ENCODE measurements at places on chromosomes 4 and X.

- no peak for DNase-seq
Measured at GRCh38 chr4:138399081-138399480, 156.9 kb upstream of the SLC7A11 start.

GRCh38 chrX:22968494-22968893 lies 31.3 kb upstream of the DDX53 start:
- no peak for DNase-seq

- DNase-seq, result no peak
Measured at GRCh38 chrX:26851981-26852380, 611.2 kb downstream of the PPP4R3C start.

DNA sequence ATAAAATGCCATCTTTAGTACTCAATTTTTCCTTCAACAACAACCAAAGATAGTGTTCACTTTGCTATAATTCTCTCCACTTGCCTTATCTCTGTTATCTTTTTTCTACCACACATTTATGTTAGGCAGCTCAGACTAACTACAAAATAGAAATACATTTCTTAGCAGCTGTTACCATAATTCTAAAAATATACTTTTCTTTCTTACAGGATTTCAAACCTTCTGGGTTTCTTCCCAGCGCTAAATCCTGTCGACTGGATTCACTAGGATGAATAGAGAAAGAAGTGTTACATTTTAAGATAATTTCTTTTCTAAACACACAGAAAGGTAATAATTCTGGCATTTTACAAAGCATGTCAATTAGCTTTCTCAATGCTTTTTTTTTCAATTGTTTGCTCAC lies 105.5 kb upstream of the GK2 start:
- no peak for DNase-seq

- DNase-seq, result no peak
Measured at GRCh38 chr4:137414802-137415201, 117.5 kb downstream of the PCDH18 start.

DNA sequence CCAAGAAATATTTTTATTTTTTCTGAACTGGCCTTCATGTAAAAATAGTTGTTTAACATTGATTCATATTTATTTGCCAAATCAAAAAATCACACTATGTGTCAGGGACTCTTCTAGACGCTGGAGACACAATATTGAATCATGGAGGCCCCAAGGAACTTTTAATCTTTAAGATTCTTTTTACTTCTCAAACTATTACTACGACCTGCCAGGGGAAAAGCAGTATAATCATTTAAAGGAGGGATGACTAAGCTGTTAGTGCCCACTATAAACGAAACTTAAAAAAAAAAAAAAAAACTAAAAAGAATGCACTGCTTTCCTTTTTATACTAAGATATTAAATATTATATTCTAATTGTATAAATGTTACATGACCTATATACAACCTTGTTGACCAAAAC lies 84.7 kb downstream of the PPA2 start:
- DNase-seq, result no peak

GRCh38 chr4:53714236-53715140 lies 123.2 kb upstream of the LNX1 start:
- no peak for DNase-seq

DNA sequence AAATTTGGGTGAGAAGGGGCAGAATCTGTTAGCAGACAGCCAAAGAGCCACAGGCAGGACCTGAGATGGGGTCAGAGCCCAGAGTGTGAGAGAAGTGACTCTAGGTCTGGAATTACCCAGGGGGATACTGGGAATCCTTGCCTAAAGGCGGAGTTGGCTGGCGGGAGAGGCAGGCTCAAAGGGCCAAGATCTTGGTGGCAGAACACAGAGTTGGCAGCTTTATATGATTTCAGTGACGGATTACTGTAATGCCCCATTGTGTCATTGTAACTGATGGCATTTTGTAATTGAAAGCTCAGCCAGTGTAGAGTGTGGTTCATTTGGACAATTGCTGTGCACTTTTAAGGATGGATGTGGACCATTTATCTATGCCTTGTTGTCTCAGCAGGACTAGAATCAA lies 77.3 kb downstream of the SMIM20 start:
- no peak for DNase-seq

DNA sequence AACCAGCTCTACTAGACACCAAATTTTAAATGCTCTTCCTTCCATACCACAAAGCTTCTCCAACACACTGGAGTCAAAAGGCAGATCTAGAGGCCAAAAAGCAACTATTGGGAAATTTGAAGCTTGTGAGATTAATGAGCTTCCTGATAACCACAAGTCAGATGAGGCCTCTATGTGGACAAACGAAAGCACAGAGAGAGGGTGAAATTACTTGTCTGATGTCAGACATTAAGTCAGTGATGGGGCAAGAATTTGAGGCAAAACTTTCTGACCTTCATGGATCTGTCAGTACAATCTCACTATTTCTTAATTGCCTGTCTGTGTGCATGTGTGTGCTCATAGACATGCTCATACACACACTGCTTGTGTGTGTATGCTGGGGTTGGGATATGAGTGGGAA lies 103.6 kb downstream of the GUCY2F start:
- no peak for DNase-seq

DNA sequence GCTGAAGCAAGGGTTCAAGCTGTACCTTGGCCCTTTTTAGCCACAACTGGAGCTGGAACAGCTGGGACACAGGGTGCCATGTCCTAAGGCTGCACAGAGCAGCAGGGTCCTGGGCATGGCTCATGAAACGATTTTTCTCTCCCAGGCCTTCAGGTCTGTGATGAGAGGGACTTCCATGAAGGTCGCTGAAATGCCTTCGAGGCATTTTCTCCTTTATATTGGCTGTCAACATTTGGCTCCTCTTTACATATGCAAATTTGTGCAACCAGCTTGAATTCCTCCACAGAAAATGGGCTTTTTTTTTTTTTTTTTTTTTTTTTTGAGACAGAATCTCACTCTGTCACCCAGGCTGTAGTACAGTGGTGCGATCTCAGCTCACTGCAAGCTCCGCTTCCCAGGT lies 430.8 kb downstream of the PCDH11X start:
- DNase-seq, result no peak

DNA sequence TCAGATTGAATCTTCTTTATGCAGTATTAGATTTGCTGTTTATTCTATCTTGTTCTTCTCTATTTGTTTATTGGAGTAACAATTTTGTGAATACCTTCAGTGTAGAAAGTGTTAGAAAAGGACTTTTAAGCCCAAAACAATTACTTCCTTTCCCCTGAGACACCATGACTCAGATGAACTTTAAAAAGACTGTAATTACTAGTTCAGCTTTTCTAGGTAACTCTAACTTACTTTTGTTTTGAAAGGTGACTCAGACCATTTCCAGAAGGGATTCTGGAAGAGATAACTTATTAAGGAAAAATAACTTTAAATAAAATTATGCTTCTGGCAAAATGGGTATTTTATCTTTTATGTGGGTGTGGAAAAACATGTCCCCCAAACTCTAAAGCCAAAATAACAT lies 561.5 kb upstream of the PCDH10 start:
- DNase-seq, result no peak

DNA sequence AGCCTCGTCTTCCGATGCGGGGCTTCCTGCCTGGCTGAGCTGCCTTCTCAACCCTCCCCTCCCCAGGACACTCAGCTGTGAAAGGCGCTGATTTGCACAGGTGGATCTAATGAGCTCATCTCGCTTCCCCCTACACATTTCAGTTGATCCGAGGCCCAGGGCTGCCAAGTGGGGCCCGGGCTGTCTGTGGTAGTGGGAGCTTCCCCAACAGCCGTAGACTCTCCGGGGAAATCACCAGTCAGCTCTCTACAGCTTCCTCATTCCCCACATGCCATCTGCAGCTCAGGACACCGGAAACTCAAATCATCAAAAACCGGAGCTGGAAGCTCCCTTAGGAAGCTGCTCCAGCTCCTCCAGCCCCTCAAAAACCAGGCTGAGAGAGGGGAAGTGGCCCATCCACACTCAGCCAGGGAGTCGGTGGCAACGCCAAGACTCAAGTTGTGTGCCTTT lies 56.2 kb downstream of the SMIM20 start:
- DNase-seq, result peak; percentile 23

GRCh38 chrX:13142891-13143290 lies 98.5 kb upstream of the FAM9C start:
- DNase-seq, result no peak

- no peak for DNase-seq
Measured at GRCh38 chrX:102837847-102838246, 99.2 kb upstream of the RAB40AL start.

Measured in activated B cell treated with CpG ODN at 0.5 μM for 24 hours (primary cell).